Tongue (tissue), 3 donors: ENCODE measurements at places on chromosomes 2 and 18. TPM values are rescaled to one million over a fixed set of nuclear protein-coding genes. Genes with fewer than 3 reads are reported as not detected.

PCARE gene
- total RNA-seq: 3.3 TPM

CCDC88A gene
- 100 TPM for total RNA-seq

INHBB gene
- 2.8 TPM for total RNA-seq

HOXD1 gene
- total RNA-seq: not detected

FAM136A gene
- total RNA-seq: 24.7 TPM

ST8SIA5 gene
- 9.0 TPM for total RNA-seq

RETSAT gene
- total RNA-seq: 20.6 TPM

SMIM21 gene
- not detected for total RNA-seq

CLHC1 gene
- total RNA-seq: 18.5 TPM

ACVR1C gene
- total RNA-seq: 0.10 TPM
